Muscle of back (tissue), 13 donors: ENCODE measurements at places on chromosomes 12 and 14. TPM values are rescaled to one million over a fixed set of nuclear protein-coding genes. Genes with fewer than 3 reads are reported as not detected.
A peak's percentile ranks its signal among the peaks of the same experiment; 100 is the strongest.

AKAP3 gene
- 1.5 TPM for polyA plus RNA-seq

DNA sequence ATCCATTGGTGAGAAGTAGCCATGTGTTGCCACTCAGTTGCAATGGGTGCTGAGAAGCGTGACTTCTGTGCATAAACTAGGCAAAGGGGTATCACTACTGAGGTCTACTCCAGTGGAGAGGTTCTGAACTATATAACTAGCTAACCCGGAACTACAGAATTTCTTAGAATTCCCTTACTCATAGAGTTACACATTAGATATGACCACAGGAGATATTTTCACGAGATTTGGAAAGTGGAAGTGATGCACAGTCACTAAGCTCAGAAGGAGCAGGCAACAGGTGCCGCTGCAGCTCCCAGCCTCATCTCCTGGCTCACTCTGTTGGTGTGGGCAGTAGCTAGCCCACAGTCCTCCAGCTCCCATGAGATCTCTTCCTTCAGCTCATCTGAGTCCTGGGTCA is 136.6 kb downstream of the SSPN start:
- DNase-seq, result no peak

GRCh38 chr14:105028251-105028927 is 7.5 kb upstream of the CDCA4 start:
- no peak for DNase-seq

- no peak for DNase-seq
These were observed 123.9 kb downstream of the PLXNC1 start for GRCh38 chr12:94272280-94272679.

DNA sequence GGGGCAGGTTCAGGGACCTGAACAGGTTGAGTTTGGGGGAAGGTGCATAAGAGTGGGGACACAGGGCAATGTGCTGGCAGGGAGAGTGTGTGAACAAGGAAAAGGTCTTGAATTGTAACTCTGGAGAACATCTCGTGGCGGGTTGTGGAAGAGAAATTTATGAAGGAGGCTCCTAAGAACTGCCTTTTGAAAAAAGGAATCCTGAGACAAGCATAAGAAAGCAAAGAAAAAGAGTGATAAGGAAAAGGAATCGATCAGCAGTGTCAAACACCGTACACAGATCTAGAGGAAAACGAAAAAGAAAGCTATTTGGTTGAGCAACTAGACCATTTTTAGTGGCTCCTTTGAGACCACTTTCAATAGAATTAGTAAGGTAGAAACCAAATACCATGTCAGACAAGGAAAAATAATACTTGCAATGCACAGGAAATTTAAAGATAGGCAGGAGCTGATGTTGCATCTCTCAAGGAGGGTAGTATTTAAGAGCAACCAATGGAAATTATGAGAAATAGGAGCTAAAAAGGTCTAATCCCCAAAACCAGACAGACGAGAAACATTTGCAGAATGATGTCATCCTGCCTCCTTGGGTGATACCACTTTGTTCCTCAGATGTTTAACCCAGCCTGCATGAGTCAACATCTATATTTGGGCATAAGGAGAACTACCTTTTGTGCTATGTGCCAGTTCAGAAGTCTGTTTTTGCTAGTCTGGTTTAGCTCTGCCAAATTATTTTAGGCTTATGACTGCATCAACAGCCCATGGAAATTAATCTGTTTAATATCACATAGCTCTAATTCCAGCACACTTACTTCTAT is 64.5 kb upstream of the STK38L start:
- DNase-seq, result peak; percentile 25

GRCh38 chr12:57176139-57176477 is 28.7 kb upstream of the LRP1-AS start:
- no peak for DNase-seq

GRCh38 chr14:62428429-62429203 is 616.6 kb downstream of the KCNH5 start:
- no peak for DNase-seq

GRCh38 chr12:112855375-112855774 is 51.4 kb upstream of the OAS1 start:
- DNase-seq, result no peak

DNA sequence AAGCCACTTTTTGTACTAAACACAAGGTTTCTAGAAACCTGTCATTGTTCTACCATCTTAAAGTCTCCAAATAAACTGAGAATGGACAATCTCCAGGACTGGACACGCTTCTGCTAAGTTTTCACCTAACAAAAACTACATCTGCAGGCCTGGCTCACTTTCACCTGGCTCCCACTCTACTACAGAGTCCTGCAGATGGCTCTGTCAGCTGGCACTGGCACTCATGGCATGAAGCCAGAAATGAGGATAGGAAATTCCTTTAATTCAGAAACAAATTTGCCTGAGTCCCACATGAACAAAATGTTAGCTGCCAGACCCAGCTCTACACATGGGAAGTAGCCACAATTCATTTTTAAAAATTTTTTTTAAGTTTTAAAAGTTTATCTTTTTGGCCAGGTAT is 42.1 kb downstream of the STXBP6 start:
- peak; percentile 64 for DNase-seq

TMPRSS12 gene
- polyA plus RNA-seq, result not detected

- DNase-seq, result no peak
These were observed 35.5 kb downstream of the CIT start for GRCh38 chr12:119841433-119842210.

ACOT4 gene
- polyA plus RNA-seq, result 0.19 TPM

DNA sequence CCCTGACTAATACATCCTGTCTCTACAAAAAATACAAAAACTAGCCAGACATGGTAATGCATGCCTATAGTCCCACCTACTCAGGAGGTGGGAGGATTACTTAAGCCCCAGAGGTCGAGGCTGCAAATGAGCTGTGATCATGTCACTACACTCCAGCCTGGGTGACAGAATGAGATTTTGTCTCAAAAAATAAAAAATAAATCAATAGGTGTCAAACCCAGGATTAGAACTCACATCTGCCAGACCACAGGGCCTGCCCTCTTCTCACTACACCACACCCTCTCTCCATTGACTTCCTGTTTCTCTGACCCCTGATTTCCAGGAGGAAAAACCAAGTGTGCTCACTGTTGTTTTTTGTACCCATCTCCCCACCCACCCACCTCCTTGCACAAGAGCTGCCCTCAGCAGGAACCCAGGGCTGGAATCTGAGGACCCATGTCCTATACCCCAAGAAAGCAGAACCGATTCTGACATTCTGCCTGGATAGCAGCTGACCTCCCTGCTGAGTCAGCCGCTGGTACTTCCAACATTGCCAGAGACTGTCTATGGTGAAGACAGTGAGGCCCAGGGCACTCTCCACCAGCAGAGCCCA is 6.2 kb downstream of the CMKLR1 start:
- DNase-seq, result peak; percentile 38

GRCh38 chr14:54428527-54428926 is 12.6 kb downstream of the CNIH1 start:
- no peak for DNase-seq

SEC23A gene
- 93.3 TPM for polyA plus RNA-seq
